ENCODE measurements at places on chromosomes 6 and 20.

- DNase-seq = peak; percentile 43
Measured at GRCh38 chr6:29651413-29652197, 5.3 kb upstream of the MOG start.

DNA sequence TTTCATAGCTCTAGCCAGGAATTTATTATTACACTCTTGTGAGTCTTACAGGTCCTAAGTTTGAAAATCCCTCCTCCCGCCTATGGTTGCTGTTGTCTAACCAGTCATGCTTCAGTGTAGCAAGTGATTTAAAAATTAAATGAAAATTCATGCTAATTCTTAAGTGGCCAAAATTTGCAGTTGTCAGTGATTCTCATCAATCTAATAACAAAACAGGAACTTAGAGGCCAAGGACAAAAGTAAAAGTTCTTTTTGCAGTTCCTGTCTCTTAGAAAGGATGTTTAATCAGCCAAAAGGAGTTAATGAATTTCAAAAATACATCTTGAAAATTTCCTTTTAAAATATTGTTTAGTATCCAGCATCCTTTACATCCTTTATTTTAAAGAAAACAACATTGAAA lies 36.3 kb downstream of the VTA1 start:
- no peak for DNase-seq

GRCh38 chr6:13590574-13591153 lies 16.3 kb downstream of the SIRT5 start:
- DNase-seq = no peak

DNA sequence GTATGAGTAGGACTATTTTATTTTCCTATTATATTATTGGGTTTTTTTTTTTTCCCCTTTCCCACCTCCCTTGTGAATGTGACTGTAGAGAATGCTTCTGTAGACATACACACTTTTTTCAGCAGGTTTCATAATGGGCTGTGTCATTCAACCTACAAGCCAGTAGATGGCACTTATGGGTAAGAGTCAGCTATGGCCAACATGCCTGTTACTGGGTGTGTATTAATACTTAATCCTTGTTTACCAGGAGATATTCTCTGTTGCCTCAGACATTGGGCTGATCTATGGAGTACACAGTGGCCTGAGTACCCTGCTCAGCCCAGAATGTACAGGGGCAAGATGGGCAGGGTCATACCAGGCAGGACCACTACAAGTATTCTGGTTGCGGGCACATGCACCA lies 382.5 kb downstream of the EPHA7 start:
- peak; percentile 66 for DNase-seq

GRCh38 chr6:63649269-63649668 lies 13.7 kb downstream of the PHF3 start:
- no peak for DNase-seq

DNA sequence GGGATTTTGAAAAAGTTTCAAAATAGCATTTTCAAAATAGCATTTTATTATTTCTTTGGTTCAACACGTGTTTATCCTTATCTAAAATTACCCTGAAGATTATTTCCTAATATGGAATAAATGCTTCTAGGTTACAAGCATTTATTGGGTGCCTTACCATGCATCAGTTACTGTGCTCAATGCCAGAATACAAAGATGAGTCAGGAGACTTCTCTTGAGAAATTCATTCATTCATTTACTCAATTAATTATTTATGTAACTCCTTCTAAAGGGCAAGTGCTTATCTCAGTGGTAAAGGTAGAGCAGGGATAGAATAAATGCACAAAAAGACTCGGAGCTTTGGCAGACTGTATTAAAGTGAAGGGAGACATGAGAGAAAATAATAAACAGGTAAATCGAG lies 150.1 kb upstream of the PDE7B start:
- no peak for DNase-seq

DNA sequence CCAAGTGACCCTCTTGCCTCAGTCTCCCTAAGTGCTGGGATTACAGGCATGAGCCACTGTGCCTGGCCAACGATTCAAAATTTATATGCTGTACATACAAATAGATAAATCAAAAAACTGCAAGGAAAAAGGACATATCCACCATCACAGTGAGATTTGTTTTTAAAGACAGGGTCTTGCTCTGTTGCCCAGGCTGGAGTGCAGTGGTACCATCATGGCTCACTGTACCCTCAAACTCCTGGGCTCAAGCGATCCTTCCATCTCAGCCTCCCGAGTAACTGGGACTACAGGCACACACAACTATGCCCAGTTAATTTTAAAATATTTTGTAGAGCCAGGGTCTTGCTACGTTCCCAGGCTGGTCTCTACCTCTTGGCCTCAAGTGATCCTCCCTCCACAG lies 61.5 kb downstream of the MAP3K7 start:
- DNase-seq = no peak

DNA sequence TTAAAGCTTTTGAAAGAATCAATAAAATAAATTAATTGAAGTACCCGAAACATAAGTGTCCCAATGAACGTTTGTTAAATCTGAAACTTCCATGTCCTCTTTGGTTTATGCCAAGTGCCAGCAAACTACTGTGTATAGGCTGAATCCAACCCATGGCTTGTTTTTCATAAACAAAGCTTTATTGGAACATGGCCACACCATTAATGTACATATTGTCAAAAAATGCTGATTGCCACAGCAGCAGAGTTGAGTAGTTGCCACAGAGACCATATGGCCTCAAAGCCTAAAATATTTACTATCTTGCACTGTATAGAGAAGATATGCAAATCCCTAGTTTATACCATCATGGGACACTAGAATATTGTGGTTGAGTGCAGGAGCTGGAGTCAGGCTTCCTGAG lies 406.1 kb downstream of the MAFB start:
- no peak for DNase-seq

GRCh38 chr20:641516-641875 lies 11.5 kb downstream of the SRXN1 start:
- DNase-seq = no peak

- DNase-seq = no peak
Measured at GRCh38 chr6:164859816-164860215, 449.6 kb downstream of the C6orf118 start.

DNA sequence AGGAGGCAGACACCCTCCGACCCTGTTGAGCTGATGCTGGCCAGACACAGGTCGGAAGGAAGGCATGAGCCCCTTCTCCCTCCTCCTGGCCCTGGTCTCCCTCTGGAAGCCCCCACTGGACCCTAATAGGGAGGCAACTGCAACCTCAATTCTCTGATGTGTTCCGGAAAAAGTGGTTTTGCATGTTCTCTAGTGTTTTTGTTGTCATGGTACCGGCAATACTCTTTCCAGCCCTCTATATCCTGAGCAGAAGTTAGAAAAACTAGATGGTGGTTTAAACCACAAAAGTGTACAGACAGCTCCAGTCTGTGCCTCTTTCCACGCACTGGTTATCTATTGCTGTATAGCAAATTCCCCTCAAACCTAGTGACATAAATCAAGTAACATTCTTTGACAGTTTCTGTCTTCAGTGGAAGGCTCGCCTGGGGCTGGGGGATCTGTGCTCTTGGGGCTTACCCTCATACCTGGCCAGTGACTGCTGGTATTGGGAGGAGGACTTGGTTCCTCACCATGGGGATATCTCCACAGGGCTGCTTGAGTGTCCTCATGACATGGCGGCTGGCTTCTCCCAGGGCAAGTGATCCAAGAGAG lies 37.0 kb downstream of the SYTL3 start:
- no peak for DNase-seq

DNA sequence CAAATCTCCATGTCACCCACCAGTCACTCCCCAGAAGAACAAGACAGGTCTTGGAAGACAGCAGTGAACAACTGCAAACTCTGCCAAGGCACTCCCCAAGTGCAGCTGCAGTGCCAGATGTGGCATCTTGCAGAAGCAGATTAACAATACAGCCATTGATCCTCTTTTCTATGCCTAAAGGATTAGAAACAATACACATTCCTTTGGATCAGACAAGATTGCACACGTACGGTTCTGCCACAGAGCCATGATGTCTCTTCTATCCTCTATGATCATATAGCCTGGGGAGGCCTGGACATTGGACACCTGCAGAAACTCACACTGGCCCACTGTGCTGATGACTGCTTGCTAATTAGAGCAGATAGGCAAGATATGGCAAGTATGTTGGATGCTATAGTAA lies 155.9 kb downstream of the MYLK4 start:
- no peak for DNase-seq

DNA sequence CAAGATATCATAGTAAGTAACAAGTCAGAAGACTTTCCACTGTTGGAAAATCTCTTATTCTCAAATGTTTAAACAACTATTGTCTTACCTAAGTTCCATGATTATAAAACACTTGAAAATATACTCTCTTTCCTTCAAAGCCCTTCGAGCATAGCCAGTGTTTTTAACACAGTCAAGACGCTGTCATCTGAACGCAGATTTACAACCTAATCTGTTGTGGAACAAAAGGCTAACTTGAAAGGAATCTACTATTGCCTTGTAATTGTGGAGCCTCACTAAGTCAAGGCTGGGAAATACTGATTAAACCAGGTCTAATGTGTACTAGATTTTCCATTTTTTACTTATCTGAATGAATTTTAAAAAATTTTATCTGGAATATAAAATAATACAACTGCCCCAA lies 205.8 kb downstream of the TRDN start:
- peak; percentile 80 for DNase-seq

- DNase-seq = no peak
Measured at GRCh38 chr6:33419580-33420490, at the start of gene SYNGAP1. TSS of gene SYNGAP1 (plus strand) at chr6:33420065. CDS start at chr6:33420265, 200 bp downstream.

Measured in HAP-1 (cell line).